ENCODE measurements at places on chromosomes 12 and 14.

- no peak for DNase-seq
Observed at GRCh38 chr14:93909429-93910128, 17.6 kb upstream of the FAM181A start.

GRCh38 chr12:66573605-66574004 lies 105.3 kb downstream of the GRIP1 start:
- no peak for DNase-seq

DNA sequence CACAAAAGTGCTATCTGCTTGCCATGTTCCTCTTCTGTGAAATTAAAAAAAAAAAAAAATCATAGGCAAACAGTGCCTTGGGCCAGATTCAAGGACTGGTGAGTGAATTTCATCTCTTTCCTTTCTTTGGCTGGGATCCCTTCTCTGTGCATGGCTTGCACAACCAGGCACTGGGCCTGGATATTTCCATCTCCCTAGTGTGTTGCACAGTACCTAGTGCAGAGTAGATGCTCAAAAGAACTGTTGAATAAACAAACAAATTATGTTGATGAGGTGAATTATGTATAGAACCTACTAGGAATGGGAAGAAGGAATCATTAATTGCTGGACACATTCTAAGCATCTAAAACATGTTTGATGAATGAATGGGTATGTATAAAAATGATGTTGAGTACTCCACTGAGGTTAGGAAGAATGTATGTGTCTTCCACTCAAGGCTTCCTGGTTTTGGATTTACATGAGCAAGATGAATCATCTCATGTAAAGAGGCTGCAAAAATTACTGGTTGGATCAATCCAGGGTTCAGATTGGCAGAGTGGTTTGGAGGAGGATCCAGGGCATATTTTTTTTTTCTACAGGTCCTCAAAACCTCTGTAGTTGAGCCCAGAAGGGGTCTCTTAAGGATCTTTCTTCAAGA lies 93.2 kb downstream of the EMP1 start:
- DNase-seq = no peak

- no peak for DNase-seq
Observed at GRCh38 chr14:64973026-64973442, 898 bp upstream of the RAB15 start.

DNA sequence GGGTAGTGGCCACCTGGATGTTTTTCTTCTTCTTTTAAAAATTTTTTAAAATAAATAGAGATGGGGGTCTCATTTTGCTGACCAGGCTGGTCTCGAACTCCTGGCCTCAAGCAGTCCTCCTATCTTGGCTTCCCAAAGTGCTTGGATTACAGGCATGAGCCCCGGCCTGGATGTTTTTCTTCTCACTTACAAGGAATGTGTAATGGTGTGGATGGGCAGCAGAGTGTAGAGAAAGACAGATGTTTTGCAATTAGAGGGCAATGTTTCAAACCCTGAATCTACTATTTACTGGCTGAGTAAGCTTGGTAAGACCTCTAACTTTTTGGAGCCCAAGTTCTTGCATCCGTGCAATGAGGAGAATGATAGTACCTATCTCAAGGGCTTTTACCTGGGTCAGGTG lies 48.1 kb downstream of the ADCK1 start:
- DNase-seq = peak; percentile 33

DNA sequence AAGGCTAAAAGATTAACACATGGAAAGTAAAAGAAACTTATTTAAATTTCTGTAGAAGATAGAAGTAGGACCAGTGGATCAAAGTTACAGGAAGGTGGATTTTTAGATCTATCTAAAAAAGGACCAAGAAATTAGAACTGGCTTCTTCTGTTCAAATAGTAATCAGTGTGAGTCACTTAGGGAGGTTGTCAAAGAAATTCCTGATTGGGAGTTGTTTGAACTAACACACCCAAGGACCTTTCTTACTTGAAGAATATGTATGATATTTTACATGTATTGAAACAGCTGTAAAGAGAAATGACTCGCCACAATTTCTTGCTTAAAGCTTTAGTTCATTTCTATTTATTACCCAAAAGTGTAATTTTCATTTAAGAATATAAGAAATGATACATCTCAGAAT lies 256.9 kb downstream of the RAD51B start:
- no peak for DNase-seq

GRCh38 chr14:81310606-81311005 lies 89.5 kb downstream of the STON2 start:
- DNase-seq = no peak

DNA sequence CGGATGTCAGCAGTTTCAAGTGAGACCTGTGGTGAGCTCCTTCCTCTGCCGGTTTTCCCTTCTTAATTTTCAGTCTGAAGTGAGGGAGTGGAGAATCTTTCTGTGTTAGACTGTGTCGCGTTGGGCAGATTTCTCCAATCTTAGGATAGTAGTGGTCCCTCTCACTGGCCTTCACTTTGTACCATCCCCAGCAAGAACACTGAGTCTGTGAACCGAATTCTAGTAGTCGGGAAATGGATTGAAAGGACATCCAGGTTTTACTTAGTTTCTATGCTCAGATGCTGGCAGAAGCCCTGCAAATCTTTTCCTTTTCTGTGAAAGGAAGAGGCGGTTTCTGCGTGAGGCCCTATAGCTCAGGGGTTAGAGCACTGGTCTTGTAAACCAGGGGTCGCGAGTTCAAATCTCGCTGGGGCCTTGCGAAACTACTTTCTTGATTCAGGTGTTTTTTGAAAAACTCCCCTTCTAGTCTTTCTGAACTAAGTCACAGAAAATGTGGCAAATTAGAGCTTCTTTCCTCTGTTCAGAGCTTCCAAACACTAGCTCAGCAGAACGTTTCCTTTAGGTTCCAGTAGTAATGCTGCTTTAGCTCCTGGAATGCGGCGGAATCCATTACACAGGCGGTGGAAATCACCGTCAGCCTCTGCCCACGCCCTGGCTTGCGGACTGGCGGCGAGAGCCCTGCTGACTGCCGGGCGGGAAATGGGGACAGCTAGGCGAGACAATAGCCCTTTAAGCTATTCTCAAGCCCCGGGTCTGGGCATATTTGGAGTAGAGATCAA lies 2.8 kb upstream of the RNASE4 start:
- DNase-seq = peak; percentile 75

DNA sequence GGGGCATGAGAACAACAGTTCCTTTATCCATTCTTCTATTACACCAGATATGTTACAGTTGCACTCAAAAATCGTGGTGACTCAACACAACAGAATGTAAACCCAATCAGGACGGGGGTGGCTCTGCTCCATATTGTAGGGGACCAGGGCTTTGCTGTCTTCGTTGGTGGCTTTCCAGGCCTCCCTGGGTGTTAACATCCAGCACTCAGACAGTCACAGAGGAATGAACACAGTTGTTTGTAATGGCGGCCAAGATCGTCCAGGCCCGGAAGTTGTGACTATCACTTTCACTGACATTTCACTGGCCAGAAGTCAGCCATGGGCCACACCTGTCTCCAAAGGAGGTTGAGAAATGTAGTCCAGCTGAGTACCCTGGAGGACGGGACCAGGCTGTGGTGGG lies 204.1 kb downstream of the CACNA1C start:
- DNase-seq = peak; percentile 38

- DNase-seq = no peak
Observed at GRCh38 chr12:68403296-68403695, 71.1 kb upstream of the MDM1 start.

DNA sequence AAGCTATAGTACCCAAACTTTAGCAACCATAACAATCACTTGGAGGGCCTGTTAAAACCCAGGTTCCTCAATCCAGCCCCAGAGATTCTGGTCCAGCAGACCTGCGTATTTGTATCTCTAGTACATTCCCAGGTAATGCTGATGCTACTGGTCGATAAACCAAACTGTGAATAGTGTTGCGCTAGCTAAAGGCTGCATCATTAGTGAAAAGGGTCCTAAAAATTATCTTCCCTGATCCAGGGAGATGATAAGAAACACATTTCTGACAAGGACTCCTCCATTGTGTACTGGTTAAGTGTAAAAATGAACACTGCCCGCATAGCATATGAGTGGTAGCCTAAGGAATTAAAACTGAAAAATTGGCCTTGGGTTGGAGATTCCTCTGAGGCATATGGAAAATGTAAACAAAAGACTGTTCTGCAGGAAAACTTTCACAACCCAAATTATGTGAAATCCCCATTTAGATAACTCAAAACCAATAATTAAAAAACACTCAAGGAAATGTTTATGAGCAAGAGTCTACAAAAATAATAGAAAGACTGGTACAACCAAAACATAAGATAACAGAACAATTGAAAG lies 322.7 kb downstream of the CEP128 start:
- no peak for DNase-seq

DNA sequence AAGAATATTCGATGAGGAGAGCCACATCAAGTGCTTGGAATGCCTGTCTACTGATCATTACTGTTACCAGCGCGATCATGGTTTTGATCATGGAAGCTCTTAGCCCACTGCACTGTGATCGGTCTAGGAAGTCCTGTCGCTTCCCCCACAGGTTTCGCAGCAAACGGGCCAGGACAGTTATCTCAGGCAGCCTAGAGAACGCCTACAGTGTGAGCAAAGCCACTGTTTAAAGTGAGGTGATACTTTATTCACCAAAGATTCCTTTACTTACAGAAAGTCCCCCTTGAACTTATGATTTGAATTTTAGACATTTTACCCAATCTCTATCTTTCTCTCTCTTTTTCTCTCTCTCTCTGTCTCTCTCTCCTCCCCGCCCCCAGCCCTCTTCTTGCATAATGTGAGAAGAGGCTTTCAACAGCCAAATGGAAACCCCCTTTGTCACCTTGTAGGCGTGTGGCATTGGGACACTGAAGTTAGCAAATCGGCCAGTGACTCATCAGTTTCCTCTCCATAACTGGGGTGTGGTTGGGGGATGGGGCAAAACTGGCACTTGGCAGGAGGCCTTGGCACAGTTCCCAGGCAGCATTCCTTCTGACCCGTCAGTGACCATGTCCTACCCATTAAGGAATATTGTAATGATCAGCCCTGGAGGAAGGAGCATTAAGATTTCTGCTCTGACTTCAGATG lies 214.8 kb downstream of the CHST11 start:
- DNase-seq = peak; percentile 98

Data from RCC 7860 (cell line).